Left lung (tissue), 14 donors: ENCODE measurements at places on chromosomes 1 and 21. TPM values are rescaled to one million over a fixed set of nuclear protein-coding genes. Genes with fewer than 3 reads are reported as not detected.

The SEC22B gene
- total RNA-seq = 35.8 TPM

The CALML6 gene
- 1.0 TPM for total RNA-seq

The HPDL gene
- total RNA-seq = 0.20 TPM

The S100A7 gene
- not detected for total RNA-seq

The COA6 gene
- 27.1 TPM for total RNA-seq

The ANKRD45 gene
- 1.7 TPM for total RNA-seq

The LCE1B gene
- not detected for total RNA-seq

The ANKRD65 gene
- 18.4 TPM for total RNA-seq

The WNT9A gene
- total RNA-seq = 8.5 TPM

The ADAMTS1 gene
- total RNA-seq = 101 TPM

The C1orf21 gene
- 52.5 TPM for total RNA-seq

The PODN gene
- total RNA-seq = 48.7 TPM

The RIPK4 gene
- total RNA-seq = 5.8 TPM

The CHODL gene
- 0.32 TPM for total RNA-seq
